ENCODE measurements at places on chromosomes 5 and 9. TPM values are rescaled to one million over a fixed set of nuclear protein-coding genes. Genes with fewer than 3 reads are reported as not detected.

TEK gene
- 14.9 TPM for total RNA-seq

LRRTM2 gene
- 1.9 TPM for total RNA-seq

ADAM19 gene
- total RNA-seq = 46.1 TPM

PCDHA10 gene
- total RNA-seq = 0.41 TPM

LCN9 gene
- not detected for total RNA-seq

NRG2 gene
- 6.9 TPM for total RNA-seq

CEP78 gene
- total RNA-seq = 5.6 TPM

BSPRY gene
- 0.14 TPM for total RNA-seq

SLC22A4 gene
- 2.1 TPM for total RNA-seq

TAF11L5 gene
- total RNA-seq = not detected

UBTD2 gene
- 17.8 TPM for total RNA-seq

LHX3 gene
- not detected for total RNA-seq

AQP7 gene
- 1.8 TPM for total RNA-seq

EIF4E1B gene
- total RNA-seq = not detected

PCA3 gene
- not detected for total RNA-seq

PTGS1 gene
- total RNA-seq = 13.8 TPM

CHSY3 gene
- total RNA-seq = 28.3 TPM

CNTLN gene
- total RNA-seq = 11.4 TPM

PCDHGB1 gene
- total RNA-seq = 6.8 TPM

ASPN gene
- 110 TPM for total RNA-seq

LECT2 gene
- not detected for total RNA-seq

KIAA0825 gene
- total RNA-seq = 4.1 TPM

CCDC180 gene
- 9.7 TPM for total RNA-seq

BHMT2 gene
- 14.2 TPM for total RNA-seq

STC2 gene
- total RNA-seq = 8.8 TPM

G3BP1 gene
- total RNA-seq = 64.7 TPM

SPAG8 gene
- 5.7 TPM for total RNA-seq

NUTM2G gene
- total RNA-seq = not detected

CATSPER3 gene
- total RNA-seq = not detected

CFAP90 gene
- total RNA-seq = not detected

PLAC8L1 gene
- total RNA-seq = not detected

LIFR gene
- 110 TPM for total RNA-seq

ADAMTSL2 gene
- total RNA-seq = 5.5 TPM

EGFL7 gene
- 42.0 TPM for total RNA-seq

MARCOL gene
- total RNA-seq = not detected

IFNA21 gene
- not detected for total RNA-seq
